ENCODE measurements at places on chromosomes 2 and 18.

DNA sequence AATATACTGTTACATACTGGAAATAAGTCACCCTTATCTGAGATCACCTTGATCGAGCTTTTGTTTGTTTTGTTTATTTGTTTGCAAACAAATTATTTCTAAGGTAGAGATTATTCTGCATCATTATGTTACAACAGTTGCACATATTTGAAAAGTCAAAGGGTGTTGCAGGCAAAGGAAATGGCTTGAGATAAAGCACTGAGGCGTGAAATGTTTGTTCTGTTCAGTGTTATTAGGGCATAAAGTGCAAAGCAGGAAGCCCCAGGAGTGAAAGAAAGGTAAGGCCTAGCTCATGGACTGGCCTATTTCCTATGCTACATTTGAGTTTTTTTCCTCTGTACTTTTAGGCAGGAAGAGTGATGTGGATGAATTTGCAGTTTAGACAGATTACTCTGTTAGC is 1815.6 kb upstream of the LRRTM1 start:
- DNase-seq: no peak

- DNase-seq: no peak
These were observed 1.1 kb downstream of the PRKRA start for GRCh38 chr2:178449700-178450523.

DNA sequence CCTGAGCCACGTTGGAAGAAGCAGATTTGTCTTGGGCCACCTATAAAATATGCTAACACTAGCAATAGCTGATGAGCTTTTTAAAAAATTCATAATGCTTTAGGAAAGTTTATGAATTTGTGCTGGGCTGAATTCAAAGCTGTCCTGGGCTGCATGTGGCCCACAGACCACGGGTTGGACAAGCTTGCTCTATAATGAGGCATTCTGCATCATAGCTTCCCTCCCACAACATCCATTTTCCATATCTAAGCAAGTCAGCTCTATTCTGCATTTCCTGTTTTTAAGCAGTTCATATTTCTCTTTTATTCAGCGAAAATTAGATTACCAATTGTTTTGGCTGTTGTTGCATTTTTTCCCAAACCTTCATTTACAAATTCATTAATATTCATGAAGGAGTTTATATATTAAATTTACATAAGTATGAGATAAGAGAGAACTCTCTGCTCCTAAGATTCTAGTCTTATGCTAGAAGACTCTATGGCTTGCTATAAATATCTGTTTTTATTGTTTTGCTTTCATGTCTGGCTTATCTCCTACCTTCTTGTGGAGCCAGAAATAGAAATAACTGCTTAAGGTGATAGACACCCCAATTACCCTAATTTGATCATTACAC is 114.5 kb upstream of the HNRNPA3 start:
- no peak for DNase-seq

DNA sequence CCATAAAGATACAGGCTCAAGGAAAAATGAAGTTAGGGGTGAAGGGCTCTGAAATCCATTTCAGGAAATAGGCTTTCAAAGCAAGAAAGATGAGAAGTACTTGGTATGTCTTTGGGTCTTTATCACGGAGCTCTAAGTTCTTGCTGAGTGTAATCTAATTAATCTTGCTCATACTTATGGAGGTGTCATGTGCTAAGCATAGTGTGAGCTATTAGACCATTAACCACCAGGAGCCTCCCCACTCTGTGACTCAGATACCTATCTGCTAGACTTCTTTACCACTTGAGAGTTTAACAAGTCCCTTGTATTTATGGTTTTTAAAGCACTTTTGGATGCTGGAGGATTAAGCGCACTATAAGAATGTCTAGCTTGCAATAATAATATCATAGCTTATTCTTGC is 678.7 kb downstream of the EPHA4 start:
- no peak for DNase-seq

Measured in CD4-positive, alpha-beta T cell (primary cell).